Fibroblast of skin of left quadriceps (primary cell): ENCODE measurements at places on chromosomes 7 and 10.
A peak's percentile ranks its signal among the peaks of the same experiment; 100 is the strongest.

DNA sequence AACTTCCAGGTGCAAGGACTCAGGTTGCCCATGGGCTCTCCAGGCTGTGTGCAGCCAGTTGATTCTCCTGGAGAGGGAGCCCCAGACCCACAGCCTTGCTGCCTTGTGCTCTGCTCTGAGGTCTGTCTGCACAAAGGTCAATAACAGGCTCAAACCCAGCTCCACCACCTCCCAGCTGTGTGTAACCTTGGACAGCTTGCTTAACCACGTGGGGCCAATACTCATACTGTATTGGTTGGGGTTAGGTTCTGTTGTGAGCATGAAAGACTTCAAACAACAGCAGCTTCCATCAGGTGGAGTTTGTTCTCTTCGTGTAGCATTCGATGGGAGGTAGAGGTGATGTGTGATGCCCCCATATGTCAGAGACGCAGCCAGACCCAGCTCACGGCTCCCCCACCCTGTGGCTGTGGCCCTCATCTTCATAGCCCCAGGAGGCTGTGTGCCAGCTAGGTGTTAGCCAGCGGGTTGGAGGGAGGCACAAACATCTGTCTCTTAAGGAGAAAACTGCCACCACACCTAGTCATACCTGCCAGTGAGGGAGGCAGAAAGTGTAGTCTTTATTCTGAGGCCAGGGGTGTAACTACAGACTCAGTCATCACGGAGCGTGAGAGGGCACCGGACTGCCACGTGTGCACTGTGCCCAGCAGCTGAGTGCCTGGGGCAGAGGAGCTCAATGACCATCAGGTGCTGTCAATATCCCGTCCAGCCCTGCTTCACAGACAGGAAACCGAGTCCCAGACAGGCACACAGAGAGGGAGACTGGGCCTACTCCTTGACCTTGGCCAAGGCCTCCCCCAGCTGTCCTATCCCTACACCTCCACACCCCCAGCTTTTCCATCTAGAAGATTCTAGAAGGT is 8.1 kb upstream of the POLD2 start:
- no peak for DNase-seq

DNA sequence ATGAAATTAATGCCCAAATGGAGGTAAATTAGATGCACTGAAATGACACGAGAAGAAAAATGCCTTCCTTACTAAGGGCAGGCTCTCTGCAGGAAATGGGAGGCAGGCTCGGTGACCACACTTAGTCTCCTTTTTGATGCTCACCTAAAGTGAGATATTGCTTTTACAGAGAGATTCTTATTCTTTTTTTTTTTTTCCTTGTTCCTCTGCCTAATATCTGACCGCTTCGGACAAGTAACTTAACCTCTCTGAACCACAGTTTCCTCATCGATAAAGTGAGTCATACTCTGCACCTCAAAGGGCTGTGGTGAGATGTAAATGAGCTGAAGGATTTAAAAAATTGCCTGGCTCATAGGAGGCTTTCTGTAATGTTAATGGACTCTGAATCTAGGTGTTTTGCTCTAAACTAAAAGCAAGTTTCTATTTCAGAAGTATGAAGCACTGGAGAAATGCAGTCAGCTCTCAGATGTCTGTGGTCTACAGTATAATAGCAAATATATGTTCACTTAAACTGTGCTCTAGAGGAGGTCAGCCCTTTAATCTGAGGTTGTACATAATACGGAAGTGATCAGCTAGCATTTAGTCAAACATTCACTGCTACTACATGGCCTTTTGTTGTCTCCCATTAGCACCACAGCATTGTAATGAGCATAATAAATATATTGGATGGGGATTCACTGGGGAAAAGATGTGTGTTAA is 23.2 kb downstream of the NKX2-3 start:
- no peak for DNase-seq

- DNase-seq, result no peak
Measured at GRCh38 chr10:131689486-131689885, 211.3 kb upstream of the PPP2R2D start.

GRCh38 chr7:66522518-66522917 is 106.2 kb upstream of the KCTD7 start:
- DNase-seq, result no peak

GRCh38 chr10:131243076-131243475 is 68.4 kb downstream of the TCERG1L start:
- no peak for DNase-seq

GRCh38 chr10:69716711-69717560 is 84.8 kb upstream of the COL13A1 start:
- DNase-seq, result no peak

DNA sequence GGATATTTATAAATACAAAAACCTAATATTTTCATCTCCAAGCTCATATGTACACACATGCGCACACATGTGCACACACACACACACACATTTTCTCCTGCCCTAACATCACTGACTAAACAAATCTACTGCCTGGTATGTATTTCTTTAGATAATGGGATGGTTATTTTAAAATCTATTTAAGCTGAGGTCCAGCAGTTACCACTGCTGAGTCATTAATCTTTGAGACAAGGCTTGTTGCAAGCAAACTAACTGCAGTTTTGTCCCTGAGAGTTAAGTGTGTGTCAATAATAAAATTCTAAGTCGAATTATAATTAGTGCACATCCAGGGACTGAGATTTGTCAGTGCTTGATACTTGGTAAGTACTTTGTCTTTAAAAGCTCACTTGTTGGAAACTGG is 135.1 kb downstream of the VPS50 start:
- no peak for DNase-seq

- no peak for DNase-seq
Measured at GRCh38 chr10:30284865-30285594, 64.0 kb downstream of the MTPAP start.

GRCh38 chr7:20343941-20344340 is 13.2 kb downstream of the ITGB8 start:
- no peak for DNase-seq

- no peak for DNase-seq
Measured at GRCh38 chr10:113052076-113052830, 102.2 kb downstream of the TCF7L2 start.

- DNase-seq, result no peak
Measured at GRCh38 chr7:102288285-102288930, 1.7 kb downstream of the SH2B2 start.

- DNase-seq, result no peak
Measured at GRCh38 chr10:62040881-62041280, 139.4 kb downstream of the ARID5B start.

GRCh38 chr10:9294865-9295264 is 1240.4 kb downstream of the GATA3 start:
- DNase-seq, result no peak

GRCh38 chr10:6602700-6603084 is 22.6 kb upstream of the PRKCQ start:
- no peak for DNase-seq

DNA sequence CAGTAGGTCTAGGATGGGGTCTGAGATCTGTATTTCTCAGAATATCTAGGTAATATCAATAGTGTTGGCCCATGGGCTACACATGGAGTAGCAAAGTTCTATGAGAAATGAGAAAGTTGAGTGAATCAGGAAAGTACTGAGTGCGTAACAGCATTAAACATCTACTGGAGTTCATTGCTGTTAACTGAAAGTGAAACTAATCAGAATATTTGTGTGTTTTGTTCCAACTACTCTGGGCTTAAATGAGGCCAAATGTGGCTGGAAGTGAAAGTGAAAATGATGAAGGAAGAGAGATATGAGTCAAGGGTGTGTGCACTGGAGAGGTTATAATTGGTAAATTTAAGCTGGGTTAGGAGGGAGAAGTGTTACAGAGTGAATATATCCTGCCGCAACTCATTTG is 46.5 kb downstream of the TMEM106B start:
- DNase-seq, result no peak

- DNase-seq, result no peak
Measured at GRCh38 chr7:110650328-110650727, 440.6 kb upstream of the LRRN3 start.

- peak; percentile 21 for DNase-seq
Measured at GRCh38 chr10:52801947-52802346, 29.4 kb upstream of the MBL2 start.

DNA sequence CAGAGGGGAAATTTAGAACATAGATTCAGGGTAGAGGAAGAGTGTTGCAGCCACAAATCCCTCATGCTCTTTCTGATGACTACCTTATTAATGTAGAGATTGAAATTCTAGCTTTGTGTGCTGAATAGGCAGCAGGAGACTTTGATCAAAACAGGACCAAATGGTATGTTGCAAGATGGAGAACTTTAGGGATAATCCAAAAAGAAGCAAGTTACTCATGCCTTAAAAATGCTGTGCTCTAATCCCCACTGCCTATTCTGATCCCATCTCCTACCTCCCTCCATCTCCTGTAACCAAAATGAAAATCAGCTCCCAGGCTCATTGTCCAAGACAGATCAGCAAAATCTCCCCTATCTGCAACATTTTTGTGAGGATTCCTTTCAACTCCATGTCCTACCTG is 31.3 kb downstream of the CH25H start:
- DNase-seq, result no peak

- DNase-seq, result no peak
Measured at GRCh38 chr10:66622050-66622449, 303.8 kb upstream of the LRRTM3 start.

GRCh38 chr7:22549667-22550513 is 49.9 kb upstream of the STEAP1B start:
- DNase-seq, result no peak

- DNase-seq, result no peak
Measured at GRCh38 chr10:70504521-70505358, 26.2 kb downstream of the PALD1 start.

DNA sequence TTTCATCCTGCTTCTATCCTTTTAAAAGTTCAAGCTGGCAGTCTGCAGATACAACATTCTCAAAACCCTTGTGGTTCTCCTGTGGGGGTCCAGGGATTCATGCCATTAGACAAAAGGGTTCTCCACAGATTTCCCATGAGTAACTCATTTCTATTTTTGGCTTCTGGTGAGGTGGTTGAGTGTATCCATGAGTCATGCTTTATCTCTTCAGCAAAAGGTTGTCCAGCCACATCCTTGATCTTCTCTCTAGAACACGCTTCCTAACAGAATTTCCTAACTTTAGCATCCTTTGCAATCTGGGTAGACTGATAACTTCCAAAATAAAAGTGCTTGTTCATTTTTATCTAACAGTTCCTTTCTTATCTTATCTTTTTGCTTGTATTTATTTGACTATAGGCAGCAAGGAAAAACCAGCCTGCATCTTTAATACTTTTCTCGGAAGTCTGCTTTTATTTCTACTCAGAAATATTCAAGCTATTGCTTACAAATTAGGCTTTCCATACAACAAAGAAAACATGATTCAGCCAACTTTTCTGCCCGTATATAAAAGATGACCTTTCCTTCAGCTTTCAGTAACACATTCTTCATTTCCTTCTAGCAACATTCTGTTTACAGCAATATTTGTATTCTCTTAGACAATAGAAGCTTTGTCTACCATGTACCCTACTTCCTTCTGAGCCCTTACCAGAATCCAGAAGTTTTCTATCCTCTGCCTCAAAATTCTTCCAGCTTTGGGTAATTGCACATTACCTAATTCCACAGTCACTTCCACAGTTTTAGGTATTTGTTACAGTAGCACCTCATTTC is 79.3 kb upstream of the IL6 start:
- DNase-seq, result peak; percentile 61

DNA sequence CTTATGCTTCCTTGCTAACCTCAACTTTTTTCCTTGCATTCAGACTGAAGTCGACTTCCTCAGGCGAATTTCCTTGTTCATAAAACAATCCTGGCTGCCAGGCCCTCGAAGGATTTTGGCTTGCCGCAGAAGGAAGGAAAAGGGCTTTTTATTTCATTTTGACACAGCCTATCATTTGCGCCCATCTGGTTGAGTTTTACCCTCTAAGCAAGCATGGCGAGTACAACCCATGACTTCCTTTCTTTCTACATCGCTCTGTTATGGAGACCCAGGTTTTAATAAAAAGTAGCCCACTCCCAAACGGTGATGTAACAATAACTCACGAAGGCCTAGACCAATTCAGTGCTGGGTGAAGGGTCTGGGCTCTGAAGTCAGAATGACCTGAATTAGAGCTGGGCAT is 109.3 kb downstream of the PRPF18 start:
- DNase-seq, result no peak

DNA sequence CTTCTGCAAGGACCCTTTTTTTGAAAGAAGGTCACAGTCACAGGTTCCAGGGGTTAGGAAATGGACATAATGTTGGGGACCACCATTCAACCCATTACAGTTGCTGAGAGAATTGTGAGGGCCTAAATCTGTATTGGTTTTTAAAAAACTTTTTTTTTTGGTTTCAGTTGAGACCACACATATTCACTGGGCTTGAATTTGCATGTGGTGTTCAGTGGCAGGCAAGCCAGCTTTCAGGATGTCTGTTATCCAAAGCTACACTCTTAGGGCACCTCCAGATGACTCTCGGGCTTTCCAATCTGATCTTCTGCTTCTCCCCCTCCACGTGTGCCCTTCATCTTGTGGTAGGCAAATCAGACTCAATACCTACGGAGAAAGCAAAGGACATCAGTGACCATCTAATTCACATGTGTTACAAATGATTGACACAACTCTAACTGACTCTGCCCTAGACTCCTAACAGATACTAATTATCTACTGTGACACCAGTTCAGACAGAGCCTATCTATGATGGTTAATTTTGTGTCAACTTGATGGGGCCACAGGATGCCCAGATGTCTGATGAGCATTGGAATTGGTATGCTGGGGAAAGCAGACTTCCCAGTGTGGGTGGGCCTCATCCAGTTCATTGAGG is 93.3 kb upstream of the ELMO1 start:
- no peak for DNase-seq

DNA sequence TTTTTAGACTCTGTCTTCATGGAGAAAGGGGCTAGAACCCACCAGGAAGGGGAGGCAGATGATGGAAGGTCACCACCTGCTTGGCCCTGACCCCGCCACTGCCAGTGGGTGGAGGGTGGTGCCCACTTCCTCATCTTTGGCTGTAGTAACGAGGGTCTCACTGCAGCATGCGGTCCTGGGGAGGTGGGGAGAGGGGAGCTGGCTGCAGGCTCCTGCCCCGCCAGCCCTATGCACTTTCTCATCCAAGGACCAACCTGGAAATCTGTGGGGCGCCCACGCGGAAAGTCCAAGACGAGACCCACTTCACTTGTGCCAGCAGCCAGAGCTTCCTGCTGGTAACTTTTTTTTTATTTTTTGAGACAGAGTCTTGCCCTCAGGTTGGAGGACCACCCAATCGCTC is 101.0 kb downstream of the CUX1 start:
- no peak for DNase-seq

GRCh38 chr7:84042110-84042539 is 152.5 kb downstream of the SEMA3A start:
- peak; percentile 79 for DNase-seq

- no peak for DNase-seq
Measured at GRCh38 chr10:121647401-121647800, 49.2 kb upstream of the FGFR2 start.
